ENCODE measurements at places on chromosomes 11 and 22.
A peak's percentile ranks its signal among the peaks of the same experiment; 100 is the strongest.

DNA sequence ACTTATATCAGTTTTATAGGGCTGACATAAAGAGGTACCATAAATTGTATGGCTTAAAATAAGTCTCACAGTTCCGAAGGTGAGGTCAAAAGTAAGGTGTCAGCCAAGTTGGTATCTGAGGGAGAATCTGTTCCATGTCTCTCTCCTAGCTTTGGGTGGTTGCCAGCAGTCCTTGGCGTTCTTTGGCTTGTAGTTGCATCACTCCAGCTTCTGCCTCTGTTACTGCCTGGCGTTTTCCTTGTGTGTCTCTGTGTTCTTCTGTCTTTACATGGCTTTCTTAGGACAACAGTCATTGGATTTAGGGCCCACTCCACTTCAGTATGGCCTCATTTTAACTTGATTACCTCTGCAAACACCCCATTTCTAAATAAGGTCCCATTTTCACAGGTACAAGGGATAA, 16.7 kb downstream of the MMP7 start:
- no peak for DNase-seq

GRCh38 chr22:46764779-46765485, 2.5 kb downstream of the TBC1D22A start:
- no peak for DNase-seq

DNA sequence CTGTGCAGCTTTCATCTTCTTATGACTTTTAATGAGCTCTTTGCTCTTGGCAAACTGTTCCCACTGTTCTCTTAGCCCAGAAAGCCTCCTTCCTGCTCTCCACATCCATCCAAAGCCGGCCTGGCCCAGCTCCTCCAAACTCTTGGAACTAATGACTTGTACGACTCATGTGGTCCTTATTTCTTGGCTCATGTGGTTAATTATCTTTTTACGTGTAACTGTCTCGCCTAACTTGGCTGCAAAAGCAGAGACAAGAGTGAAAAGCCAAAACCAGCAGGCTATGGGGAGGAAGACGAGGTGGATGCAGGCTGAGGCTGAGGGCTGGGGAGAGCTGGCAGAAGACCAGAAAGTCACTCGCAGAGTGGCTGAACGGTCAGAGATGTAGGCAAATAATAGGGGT, 5.5 kb downstream of the CSNK2A3 start:
- no peak for DNase-seq

- DNase-seq = no peak
Measured at GRCh38 chr11:4054643-4055042, 40.0 kb upstream of the RRM1 start.

- DNase-seq = no peak
Measured at GRCh38 chr11:68263444-68264035, 8.2 kb downstream of the C11orf24 start.

DNA sequence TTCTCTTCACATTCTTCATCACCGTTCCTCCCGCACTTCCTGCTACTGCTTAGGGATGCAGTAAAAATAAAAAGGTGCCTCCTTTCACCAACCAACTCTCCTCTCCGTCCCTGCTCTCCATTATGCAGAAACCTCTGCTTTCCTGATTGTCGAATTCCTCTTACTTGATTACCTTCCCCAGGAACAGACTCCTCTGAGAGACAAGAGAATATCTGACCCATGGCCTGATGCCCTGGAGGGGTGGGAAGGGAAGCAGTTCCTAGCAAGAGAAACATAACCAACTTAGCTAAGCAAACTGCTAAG, 80.9 kb downstream of the TRIM29 start:
- DNase-seq = no peak

DNA sequence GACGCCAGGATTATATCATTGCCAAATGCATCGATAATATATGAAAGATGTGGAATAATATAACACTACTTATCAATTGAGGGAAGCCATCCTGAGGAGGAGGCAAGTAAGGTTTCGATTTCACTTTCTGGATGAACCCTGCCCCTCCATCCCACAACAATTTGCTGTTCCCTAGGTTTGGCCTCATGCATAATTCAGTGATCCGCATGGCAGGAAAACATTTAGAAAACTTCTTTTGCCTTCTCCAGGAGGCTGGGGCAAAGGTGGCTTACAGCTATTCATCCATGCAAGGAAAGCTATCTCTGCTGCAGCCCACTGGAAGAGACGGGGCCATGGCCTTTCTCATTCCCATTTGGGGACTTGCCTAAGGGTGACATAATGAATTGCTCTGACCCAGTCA, 489.4 kb upstream of the CADM1 start:
- DNase-seq = no peak

DNA sequence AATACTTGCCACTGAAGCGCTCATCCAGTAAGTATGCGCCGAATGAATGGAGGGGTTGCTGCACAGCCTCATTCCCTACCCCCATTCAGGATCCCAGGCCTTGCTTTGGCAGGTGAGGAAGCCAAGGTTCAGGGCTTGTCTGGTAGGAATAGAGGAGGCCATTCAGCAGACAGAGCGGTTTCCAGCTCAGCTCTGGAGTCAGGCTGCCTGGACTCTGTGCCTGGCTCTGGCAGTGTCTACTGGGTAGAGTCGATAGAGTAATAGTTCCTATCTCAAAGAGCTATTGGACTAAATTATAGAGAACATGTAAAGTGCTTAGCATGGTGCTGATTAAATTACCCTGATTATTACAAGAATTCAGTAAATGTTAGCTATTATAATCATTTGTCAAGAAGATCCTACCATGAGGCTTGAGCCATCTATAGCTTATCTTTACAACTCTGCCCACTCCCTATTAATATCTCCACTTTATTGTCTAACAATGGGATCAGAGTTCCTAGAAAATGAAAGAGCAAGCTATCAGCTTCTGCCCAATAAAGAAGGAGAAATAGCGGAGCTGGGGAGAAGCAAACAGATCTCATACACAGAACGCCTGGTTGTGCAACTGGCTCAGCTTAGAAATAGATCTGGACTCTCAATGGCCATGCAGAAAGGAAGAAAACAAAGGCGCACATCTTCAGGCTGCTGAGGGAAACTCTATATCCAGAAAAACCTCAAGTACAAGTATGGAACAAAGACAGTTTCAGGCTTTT, 6.6 kb upstream of the SNX32 start:
- DNase-seq = no peak

- DNase-seq = no peak
Measured at GRCh38 chr22:42286205-42286604, 15.8 kb upstream of the TCF20 start.

GRCh38 chr11:67691149-67691548, 16.7 kb upstream of the ALDH3B2 start:
- no peak for DNase-seq

DNA sequence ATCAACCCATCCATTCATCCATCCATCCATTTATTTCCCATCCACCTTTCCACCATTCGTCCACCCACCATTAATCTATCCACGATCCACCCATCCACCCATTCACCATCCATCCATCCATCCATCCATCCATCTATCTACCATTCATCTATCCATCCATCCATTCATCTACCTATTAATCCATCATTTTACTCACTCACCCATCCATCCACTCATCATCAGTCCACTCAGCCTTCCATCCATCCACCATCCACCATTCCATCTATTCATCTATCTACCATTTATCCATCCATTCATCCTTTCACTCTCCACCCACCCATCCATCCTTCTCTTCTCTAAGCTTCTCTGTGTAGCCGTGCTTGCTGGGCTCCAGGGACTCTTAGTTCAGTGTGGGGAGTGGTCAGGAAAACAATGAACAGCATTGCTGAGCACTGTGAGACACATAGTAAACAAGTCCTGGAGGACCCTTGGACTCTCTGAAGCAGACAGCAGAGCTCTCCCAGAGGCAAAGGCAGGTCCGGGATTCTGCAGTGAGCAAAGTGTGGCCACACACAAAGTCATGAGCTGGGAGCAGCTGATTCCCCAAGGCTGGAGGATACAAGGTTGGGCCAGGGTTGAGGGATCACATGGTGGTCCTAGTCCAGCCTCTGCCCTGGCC, 642.2 kb downstream of the BRD1 start:
- no peak for DNase-seq

DNA sequence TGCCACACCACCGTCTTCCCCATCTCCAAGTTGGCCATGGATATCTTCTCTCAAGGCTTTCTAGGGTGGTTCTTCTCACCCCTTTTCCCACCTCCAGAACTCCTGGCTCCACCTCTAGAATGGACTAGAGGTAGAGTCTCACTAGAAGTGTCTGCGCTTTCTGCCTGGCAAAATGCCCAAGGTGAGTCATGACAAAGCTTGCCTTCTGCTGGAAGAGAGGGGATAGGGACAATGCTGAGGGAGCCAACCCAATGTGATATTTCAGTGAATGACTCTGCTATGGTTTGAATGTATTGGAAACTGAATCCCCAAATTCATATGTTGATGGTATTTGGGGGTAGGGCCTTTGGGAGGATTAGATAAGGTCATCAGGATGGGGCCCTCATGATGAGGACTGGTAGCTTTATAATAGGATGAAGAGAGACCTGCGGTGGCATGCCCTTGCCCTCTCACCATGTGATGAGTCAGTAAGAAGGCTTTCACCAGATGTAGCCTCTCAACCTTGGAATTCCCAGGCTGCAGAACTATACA, 4.1 kb upstream of the CD82 start:
- no peak for DNase-seq

DNA sequence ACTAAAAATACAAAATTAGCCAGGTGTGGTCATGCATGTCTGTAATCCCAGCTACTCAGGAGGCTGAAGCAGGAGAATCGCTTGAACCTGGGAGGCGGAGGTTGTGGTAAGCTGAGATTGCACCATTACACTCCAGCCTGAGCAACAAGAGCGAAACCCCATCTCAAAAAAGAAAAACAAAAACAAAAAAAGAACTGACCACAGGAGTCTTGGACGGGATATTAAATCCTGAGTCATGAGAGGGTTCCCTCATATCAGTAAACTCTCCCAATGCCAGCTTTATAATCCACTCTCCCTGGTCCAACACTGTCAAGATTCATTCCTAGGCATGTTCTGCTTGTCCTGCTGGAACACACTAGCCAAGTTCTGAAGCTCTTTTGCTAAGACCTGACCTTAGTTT, 61.5 kb upstream of the EP300 start:
- no peak for DNase-seq

DNA sequence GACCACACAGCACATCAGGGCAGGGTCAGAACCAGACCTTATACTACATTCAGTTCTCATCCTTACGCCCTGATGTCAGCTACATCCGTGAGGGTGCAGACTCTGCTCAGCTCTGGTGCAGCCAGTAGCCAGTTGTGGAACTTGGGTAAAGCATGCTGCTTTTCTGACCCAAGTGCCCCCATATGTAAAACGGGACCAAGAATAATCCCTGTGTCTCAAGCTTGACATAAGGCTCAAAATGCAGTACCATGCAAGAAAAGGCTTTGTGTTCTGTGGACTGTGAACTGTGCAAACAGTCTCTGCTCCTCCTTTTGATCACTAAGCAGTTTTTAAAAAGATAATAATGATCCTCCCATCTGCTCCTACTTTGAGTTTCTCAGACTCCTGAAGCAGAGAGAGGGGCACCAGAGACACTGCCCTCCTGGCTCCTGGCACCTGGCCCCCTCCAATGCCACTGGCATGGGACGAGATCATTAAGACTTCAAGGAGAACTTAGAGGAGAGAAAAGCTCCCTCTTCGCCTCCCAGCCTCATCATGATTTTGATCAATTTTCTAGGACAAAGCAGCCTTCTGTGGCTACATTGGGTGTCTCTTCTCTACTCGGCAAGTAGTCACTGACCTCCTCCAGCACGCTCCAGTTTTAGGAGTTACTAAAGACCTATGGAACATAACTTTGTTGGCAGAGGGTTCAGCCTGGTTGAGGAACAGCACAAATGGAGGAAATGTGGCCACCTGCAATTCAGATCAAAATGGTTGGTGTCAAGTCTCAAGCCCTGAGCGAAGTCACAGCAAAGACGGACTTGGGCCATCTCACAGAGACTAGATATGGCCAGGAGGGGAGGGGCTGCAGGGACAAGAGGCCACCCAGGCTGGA, 23.9 kb downstream of the IL10RA start:
- DNase-seq = no peak

DNA sequence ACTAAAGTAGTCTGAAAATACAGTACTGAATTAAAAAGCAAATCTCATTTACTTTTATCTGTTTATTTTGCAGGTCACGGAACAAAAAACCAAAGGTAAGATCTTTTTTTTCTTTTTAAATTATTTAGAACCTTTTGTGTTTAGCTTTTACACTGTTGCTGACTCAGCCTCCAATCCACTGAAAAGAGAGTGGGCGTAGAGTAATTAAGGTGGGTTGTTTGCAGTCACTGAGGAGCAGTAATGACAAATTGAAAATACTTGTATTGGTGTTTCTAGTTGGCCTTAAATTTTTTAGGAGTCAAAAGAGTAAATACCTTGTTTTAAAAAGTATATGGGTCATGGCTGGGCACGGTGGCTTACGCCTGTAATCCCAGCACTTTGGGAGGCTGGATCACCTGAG, 73.4 kb downstream of the TNRC6B start:
- no peak for DNase-seq

DNA sequence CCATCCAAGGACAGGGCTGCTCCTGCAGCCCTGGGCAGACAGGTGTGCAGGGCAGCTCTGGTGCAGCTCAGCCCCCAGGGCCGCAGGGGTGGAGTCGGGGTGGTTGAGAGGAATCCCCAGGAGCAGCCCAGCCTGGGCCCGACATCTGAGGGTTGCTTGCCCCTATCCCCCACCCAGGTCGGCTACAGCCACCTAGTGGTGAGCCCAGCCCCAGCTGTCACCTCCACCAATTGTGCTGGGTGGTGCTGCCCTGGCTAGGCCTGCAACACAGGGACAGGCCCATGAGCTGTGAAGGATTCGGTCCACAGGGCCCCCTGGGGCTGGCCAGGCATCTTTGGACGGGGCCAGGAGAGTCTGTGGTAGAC, 29.6 kb downstream of the RTN4R start:
- peak; percentile 91 for DNase-seq

GRCh38 chr11:78841456-78842060, 266.9 kb upstream of the NARS2 start:
- DNase-seq = no peak

DNA sequence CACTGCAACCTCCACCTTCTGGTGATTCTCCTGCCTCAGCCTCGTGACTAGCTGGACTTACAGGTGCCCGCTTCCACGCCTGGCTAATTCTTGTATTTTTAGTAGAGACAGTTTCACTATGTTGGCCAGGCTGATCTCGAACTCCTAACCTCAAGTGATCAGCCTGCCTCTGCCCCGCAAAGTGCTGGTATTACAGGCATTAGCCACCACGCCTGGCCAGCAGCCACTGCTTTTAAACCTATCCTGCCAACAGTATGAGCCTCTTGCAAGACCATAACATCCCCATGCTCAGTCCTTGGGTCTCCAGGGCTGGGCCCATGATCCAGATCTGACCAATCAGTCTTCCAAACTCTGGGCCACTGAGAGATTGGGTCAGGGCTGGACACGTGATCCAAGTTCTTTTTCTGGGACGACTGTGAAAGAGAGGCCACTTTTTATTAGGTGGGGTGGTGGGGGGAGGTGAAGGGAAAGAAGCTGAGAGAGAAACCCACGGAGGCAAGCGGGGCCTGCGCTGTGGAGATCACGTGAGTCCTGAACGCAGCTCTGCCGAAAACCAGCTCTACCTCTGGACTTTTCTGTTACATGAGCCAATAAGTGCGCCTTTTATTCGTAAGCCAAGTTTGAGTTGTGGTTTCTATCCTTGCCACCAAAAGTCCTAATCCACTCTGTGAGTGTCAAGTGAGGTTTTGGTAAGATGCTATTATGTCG, 17.9 kb downstream of the ASPHD2 start:
- DNase-seq = no peak
